Kidney (tissue), 22 donors: ENCODE measurements at places on chromosomes 2 and 18. TPM values are rescaled to one million over a fixed set of nuclear protein-coding genes. Genes with fewer than 3 reads are reported as not detected.

FAM228A gene
- polyA plus RNA-seq = 0.39 TPM

DPP10 gene
- polyA plus RNA-seq = 0.67 TPM

AFF3 gene
- 0.65 TPM for polyA plus RNA-seq

SLC4A5 gene
- polyA plus RNA-seq = 1.1 TPM

DNA sequence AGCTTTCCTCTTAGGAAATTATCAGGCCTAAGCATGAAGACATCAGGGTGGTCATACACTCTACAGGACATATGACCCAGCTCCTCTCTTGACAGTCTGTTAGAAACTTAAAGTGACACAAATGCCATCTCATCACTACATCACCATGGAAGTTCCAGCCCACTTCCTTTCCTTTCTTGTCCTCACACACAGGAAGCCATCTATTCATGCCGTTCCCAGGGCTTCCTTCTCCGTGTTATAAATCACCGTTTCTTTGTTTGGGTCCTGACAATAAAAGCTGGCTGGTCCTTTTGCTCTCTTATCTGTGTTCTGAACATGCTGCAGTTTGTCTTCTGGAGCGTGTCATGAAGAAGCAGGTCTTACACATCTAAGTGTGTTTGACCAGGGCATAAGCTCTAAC, 692.1 kb upstream of the CELF4 start:
- no peaks in the 10 kb centered on the region for H3K27me3 ChIP-seq
- H3K36me3 ChIP-seq = no peaks in the 10 kb centered on the region
- DNase-seq = no peak
- no peak overlapping the region for H3K27ac ChIP-seq

DNA sequence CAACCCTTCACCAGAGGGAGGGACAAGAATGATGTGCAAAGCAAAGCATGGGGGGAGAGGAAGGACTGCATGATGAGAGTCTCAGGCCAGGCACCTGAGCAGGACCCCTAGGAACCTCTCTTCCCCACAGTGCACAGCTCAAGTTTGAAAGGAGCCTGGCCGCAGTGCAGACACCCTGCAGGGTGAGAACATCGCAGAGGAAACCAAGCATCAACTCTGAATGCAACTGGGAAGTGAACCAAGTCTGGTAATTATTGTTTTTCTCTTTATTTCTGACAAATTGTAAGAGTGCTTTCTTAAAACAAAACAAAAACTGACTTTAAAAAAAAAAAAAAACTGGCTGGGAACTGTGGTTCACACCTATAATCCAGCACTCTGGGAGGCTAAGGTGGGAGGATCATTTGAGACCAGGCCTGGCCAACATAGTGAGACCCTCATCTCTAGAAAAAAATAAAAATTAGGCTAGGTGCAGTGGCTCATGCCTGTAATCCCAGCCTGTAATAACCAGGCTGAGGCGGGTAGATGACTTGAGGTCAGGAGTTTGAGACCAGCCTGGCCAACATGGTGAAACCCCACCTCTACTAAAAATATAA, 15.3 kb downstream of the NPC1 start:
- H3K4me1 ChIP-seq = no peaks in the 10 kb centered on the region
- no peak overlapping the region for H3K4me3 ChIP-seq
- H3K27me3 ChIP-seq = no peaks in the 10 kb centered on the region

DNA sequence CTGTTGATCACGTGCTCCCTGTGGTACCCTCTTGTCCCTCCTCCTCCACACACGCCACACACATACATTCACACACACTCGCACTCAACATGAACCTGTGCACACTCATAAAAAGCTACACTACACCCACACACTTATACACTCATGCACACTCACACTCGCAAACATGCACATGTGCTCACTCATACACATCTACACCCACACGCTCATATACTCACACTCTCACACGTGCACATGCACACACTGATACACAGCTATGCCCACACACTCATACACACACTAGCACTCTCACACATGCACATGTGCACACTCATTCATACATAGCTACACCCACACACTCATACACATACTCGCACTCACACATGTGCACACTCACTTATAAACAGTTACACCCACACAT, 113.6 kb downstream of the LRATD1 start:
- no peak overlapping the region for H3K27ac ChIP-seq
- DNase-seq = no peak
- H3K4me3 ChIP-seq = no peak overlapping the region
- no peaks in the 10 kb centered on the region for H3K4me1 ChIP-seq
- H3K36me3 ChIP-seq = no peaks in the 10 kb centered on the region

- H3K27ac ChIP-seq = no peak overlapping the region
- H3K4me3 ChIP-seq = no peak overlapping the region
- no peaks in the 10 kb centered on the region for H3K36me3 ChIP-seq
- H3K27me3 ChIP-seq = no peaks in the 10 kb centered on the region
- no peaks in the 10 kb centered on the region for H3K4me1 ChIP-seq
Measured at GRCh38 chr2:139228276-139228675, 448.1 kb upstream of the NXPH2 start.

- no peaks in the 10 kb centered on the region for H3K4me1 ChIP-seq
- no peak overlapping the region for H3K4me3 ChIP-seq
- H3K27me3 ChIP-seq = no peaks in the 10 kb centered on the region
Measured at GRCh38 chr18:53710080-53710479, 514.4 kb downstream of the MBD2 start.
